ENCODE measurements at places on chromosomes 5 and 9.

- DNase-seq, result peak; percentile 63
These were observed 11.8 kb downstream of the ITGA1 start for GRCh38 chr5:52799358-52799982.

GRCh38 chr5:392431-392988, 50.5 kb upstream of the EXOC3 start:
- no peak for DNase-seq

DNA sequence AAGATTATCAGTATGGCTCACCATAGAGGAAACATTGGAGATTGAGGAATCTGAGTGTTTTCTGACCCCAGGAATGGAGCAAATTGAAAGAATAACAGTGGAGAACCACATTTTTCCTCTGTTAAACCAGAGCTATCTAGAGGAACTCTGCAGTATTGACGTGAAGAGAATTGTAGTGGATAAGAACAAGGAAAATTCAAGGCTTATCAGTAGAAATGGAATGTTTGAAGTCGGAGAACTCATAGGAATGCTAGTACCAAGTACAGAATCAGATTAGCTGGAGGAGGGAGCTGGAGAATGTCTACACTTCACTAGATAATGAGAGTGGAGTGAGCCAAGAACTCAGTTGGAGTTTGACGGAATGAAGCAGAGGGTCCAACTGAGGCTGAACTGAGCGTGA, 50.3 kb downstream of the SNCAIP start:
- DNase-seq, result no peak

DNA sequence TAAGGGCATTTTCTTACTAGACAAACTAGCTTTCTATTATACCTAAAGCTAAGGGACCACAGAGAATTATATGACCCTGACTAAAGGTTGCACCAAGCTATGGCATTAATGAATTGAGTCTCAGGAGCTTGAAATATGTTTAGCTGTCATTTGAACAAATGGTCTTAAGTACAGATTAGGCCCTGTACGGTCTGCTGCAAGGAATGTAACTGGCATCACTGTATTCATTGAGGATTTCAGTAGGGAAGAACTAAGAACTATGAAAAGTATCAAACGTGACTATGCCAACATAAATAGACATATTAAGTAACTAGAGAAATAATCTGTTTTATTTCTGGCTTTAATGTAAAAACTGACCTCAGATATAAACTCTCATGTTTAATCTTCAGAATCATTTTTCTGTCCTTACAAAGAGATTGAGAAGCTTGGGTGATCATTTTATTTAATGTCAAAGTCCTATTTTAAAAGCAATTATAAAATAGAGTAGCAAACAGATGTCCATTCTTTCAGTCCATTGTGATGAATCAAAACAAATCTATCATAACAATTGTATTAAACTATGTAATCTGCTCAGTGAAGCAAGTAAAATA, 845.9 kb downstream of the MAT2B start:
- no peak for DNase-seq

DNA sequence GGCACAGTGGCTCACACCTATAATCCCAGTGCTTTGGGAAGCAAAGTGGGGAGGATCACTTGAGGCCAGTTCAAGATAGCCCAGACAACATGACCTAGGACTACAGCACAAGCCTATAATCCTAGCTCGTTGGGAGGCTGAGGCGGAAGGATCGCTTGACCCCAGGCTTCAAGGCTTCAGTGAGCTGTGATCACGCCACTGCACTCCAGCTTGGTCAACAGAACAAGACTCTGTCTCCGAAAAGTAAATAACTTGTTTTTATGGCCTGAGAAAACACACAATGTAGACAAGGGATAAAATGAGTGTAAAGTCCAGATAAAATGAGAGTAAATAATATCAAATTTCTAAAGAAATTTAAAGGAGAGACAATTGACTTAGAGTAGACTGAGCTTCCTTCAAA, 26.3 kb downstream of the SHLD3 start:
- no peak for DNase-seq

GRCh38 chr5:59335544-59335943, 558.0 kb downstream of the PDE4D start:
- no peak for DNase-seq

- DNase-seq, result no peak
These were observed 14.1 kb downstream of the ROR2 start for GRCh38 chr9:91935805-91936514.

DNA sequence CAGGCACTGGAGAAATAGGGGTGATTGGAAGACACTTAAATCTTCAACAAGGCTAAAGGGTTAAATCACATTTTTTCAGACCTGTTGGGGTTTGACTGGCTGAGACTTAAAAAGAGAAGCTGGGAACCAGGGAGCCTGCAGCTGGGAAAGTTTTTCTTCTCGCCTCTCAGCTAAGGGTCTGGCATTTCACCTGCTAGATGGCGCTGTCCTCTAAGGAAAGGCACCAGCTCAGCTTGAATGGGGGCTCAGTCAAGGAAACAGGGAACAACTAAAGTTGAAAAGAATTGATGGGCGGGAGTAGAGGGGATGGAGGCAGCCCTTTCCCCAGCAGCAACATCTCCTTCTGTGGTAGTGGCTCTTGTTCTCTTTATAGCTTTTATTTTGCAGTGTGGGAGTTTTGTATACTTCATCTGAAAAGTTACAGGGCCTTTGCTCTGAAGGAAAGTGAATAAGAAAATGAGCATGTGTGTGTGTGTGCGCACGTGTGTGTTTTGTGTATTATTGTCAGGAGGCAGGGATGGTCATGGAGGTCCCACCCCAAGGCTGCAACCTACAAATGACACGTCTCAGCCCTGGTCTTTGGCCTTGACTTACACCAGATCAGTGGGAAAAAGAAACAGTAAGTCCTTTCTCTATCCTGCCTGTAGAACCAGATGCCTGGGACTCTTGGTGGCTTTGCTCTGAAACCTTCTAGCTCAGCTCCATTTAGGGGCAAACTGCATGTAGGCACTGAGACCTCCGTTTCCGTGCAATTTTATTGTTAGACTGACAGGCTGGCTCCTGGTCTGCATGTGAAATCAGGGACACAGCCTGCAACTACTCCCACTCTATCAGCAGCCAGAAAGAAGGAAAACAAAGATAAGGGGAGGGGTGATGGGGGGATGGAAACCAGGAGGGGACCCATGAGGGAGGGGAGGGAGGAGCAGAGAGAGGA, 316.2 kb upstream of the CLINT1 start:
- peak; percentile 87 for DNase-seq

DNA sequence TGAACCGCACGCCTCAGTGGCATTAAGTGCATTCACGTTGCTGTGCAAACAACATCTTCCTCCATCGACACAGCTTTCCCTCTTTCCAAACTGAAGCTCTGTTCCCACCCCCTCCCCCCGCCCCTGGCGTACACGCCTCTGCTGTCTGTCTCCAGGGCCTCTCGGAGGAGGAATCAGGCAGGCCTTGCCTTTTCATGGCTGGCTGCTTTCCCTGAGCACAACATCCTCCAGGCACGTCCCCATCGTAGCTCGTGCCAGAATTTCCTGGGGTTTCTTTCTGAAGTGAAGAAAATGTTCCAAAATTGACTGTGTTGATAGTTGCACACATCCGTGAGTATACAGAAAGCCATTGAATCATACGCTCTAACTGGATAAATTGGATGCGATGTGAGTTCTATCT, 22.3 kb upstream of the TMEM250 start:
- DNase-seq, result no peak

DNA sequence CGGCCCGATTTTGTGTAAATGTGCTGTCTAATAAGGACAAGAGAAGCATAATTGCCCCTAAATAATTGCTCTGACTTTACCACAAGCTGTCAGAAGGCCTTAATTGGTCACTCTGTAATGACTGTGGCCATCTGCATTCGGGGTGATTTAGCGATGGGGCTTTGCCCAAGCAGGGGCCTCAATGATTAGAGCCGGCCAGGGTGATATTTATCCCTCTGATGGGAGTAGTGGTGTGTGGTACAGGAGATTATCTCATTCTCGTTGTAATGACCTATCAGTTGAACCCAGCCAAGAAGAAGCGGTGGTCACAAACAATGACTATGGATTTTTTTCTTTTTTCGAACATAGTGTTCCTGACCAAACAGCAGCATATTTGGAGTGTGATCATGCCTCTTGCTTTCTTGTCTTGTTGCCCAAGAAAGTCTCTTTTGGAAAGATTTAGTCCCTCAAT, 72.0 kb upstream of the SAP30L start:
- DNase-seq, result no peak

GRCh38 chr5:68015381-68016302, 199.9 kb upstream of the PIK3R1 start:
- no peak for DNase-seq

Measured in Karpas-422 (cell line).